ENCODE measurements at places on chromosomes 13 and 19.

DNA sequence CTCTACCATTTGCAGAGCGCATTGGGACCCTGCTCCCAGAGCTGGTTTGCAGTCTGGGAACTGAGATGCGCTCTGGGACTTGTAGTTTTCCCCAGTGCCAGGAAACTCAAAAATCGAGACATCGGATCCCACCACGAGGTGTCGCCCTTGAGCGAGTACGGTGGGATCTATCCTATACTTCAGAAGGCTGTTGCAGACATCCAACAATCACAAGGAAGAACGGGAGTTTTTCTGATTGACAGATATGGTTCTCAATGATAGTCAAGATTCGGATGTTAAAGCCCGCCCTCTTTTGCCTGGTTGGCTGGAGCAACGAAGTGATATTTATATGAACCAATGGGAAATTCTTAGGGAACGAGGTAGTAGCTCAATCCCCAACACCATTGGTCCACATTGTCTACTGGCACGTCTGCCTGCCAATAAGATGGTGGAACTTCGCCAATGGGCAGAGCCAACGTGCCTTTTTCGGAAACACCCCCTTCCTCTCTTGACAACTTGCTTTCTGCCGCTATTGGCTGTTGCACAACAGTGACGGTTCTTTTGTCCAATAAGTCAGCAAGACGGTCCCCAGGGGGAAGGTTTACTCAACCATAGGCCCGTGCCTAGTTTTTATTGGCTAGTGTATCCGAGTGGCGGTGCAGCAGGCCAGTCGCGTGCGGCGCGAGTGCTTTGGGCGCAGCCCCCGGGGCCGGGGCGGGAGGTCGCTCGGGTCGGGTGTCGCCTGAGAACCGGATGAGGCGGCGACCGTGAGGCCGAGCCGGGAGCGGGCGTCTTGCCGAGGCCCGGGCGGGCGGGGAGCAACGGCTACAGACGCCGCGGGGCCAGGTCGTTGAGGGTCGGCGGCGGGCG lies at the start of gene DNM2:
DNM2 (plus strand) TSS at position 724 of the 849 bp plus-strand sequence. CDS start 164 bp downstream, outside the sequence.
- DNase-seq: peak; percentile 100

DNA sequence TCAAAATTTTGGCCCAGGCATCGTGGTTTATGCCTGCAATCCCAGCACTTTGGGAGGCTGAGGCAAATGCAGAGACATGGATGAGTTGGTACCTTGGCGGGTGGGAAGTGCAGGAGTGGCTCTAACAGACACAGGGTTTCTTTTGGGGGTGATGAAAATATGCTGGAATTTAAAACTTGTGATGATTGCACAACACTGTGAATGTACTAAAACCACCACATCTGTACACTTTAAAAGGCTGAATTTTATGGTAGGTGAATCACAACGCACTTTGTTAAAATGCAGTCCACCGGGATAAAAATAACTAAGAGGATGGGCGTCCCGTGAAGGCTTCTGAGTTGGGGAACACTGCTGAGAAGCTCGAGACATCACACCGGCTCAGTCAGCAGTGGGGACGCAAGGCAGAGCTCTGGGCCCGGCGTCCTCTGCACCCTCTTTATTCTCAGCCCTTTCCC lies 47.1 kb downstream of the MLLT1 start:
- no peak for DNase-seq

- DNase-seq: no peak
Observed at GRCh38 chr13:70098669-70099068, 9.0 kb upstream of the ATXN8OS start.

GRCh38 chr13:59281453-59281852 lies 882.3 kb downstream of the DIAPH3 start:
- DNase-seq: no peak

DNA sequence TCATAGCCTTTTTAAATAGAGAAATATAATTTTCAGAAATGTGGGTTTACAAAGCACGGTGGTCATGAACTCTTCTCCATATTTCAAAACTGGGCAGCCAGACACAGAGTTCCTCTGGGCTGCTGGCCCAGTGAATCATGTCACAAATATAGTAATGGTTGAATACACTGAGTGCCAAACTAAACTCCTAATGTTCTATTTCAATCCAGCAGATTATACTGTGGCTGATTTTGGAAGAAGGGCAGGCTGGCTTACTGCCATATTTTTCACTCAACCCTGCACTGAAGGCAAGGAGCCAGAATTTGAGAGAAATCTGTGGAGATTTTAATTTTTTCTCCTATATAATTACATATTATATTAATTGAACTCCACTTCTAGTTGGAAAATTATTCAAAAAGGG lies 17.0 kb upstream of the PRR20A start:
- DNase-seq: no peak

- no peak for DNase-seq
Observed at GRCh38 chr13:87712012-87712411, 40.8 kb downstream of the SLITRK5 start.
